Fibroblast of skin of back (primary cell): ENCODE measurements at places on chromosomes 4 and X.

DNA sequence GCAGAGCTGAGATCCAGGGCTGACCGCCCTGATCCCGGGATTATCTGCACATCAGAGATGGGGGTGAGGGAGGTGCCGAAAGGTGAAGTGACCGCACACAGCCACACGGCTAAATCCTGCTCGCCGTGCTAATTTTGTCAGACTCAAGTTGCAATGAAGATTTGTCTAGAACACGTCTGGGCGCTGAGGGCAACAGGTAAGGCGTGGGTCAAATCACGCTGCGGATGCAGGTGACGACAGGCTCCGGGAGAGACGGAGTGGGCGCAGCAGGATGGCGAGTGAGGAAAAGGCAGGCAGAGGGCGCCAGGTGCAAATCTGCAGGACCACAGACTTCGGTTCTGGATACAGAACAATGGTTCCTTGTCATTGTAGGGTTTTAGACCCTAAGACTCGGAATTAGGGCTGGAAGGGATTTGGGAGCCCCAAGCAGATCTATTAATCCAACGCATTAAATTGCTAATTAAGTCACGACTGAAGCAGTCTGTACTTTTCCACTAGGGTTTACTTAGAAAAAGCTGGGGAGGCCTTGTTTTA lies 1.9 kb upstream of the TBC1D14 start:
- no peak for DNase-seq

DNA sequence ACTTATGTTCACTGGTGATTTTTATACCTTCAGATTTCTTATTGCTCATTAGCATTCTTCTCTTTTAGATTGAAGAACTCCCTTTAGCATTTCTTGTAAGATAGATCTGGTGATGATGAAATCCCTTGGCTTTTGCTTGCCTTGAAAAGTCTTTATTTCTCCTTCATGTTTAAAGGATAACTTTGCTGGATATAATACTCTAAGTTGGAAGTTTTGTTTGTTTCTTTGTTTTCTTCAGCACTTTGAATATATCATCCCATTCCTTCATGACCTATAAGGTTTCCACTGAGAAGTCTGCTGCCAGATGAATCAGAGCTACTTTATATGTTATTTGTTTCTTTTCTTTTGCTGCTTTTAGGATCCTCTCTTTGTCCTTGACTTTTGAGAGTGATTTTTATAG lies 18.5 kb downstream of the CC2D2A start:
- no peak for DNase-seq

DNA sequence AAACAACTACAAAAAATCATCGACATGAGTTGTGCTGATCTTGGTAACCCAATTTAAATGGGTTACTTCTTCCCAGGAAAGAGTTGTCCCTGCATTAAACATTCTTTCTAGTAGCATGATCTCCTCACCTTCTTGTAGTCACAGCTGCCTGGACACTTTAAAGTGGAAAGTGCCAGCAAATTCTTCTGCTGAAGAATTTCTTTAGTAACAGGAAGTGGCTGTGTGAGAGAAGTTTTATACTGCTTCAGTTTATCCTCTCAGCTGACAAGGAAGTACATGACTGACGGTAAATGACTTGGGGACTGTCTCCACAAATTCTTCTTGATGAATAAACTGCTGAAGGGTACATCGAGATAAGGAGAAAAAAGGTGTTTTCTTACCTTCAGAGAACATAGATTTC lies 18.2 kb upstream of the TNIP3 start:
- peak; percentile 33 for DNase-seq

GRCh38 chr4:127856196-127856812 lies 24.4 kb upstream of the PLK4 start:
- no peak for DNase-seq

GRCh38 chr4:175827516-175827915 lies 15.5 kb upstream of the GPM6A start:
- DNase-seq, result no peak

GRCh38 chrX:41921492-41922430 lies 1.6 kb downstream of the CASK start:
- DNase-seq, result no peak
